ENCODE measurements at places on chromosomes 7 and 10. TPM values are rescaled to one million over a fixed set of nuclear protein-coding genes. Genes with fewer than 3 reads are reported as not detected.

STOX1 gene
- total RNA-seq, result 0.34 TPM

DNA sequence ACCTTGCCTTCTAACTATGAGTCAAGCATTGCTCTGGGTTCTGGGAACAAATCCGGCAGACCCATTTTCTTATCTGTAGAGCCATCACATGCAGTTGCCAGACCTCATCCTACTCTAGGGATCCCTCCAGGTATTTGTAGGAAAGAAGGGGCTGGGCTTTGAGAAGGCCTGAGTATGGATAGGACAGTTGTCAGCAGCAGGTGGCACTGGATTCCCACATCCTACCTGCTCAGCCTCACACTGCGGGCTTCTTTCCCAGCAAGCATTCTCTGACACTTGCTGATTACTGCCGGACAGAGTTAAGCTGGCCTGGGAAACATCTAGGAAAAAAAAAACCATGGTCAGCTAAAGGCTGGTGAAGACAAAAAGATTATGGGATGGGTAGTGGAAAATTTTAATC is 224.1 kb downstream of the CCSER2 start:
- DNase-seq, result no peak

DNA sequence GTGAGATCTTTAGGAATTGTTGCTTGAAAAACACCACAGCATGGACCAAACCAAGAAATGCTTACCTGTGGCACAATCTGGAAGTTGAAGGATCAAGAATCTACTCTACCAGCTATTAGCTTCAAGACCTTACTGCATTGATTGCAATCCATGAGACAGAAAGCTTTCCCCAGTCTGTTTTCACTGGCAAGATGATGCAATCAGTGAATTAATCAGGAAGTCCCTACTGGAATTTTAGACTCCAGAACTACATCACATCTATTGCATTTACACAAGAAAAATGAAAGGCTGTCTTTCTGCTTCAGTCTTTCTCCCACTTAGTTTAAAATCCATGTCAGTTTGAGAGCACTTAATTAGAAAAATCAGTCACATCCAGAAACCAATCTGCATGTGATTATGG is 191.7 kb downstream of the TFEC start:
- DNase-seq, result no peak

- no peak for DNase-seq
These were observed 31.5 kb downstream of the TMEM248 start for GRCh38 chr7:66952343-66953043.

MALRD1 gene
- 1.6 TPM for total RNA-seq

DNA sequence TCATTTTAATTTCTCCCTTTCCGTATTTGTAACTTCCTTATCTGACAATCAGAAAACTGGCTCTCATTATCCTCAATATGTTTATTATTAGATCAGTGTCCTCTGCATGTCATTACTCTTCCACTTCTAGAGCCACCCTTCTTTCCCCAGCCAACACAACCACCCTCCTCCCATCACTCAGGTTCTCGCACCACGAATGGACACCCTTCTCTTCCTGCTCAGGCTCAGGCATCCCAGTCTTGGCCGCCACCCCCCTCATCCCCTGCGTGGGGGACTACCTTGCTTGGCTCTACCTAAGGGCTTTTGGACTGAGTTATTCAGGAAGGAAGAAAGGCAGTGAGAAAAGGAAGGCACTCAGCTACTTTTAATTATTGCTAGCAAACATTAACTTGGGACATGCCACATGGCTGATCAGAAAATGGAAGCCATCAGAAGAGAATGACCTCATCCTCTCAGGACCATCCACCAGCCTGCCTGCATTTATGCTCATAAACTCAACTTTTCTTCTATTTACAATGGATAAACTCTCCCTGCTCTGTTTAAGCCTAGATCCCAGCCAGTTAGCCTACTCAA is 199.9 kb upstream of the PLXNA4 start:
- no peak for DNase-seq

CHST15 gene
- total RNA-seq, result 16.7 TPM

DNA sequence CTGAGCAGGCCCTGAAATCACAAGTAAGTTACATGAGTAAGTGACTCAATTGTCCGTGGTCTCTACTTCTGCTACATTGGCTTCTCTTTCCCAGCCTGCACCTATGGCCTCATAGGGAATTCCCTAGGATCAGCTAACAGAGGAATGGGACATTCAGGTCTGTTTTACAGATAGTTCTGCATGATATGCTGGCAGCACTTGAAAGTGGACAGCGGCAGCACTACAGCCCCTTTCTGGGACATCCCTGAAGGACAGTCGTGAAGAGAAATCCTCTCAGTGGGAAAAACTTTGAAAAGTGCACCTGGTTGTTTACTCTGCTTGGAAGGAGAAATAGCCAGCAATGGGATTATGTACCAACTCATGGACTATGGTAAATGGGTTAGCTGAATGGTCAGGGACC is 293.1 kb upstream of the CACNA2D1 start:
- no peak for DNase-seq

NAT16 gene
- total RNA-seq, result not detected

TRIM50 gene
- not detected for total RNA-seq

GRCh38 chr10:80509403-80510161 is 28.1 kb upstream of the SH2D4B start:
- DNase-seq, result no peak

EFCAB10 gene
- not detected for total RNA-seq
